Small intestine (tissue), 16 donors: ENCODE measurements at places on chromosomes 3 and 15. TPM values are rescaled to one million over a fixed set of nuclear protein-coding genes. Genes with fewer than 3 reads are reported as not detected.
A peak's percentile ranks its signal among the peaks of the same experiment; 100 is the strongest.

Gene SST
- polyA plus RNA-seq = 87.8 TPM

Gene GOLGA6D
- polyA plus RNA-seq = not detected

Gene NR1I2
- 37.8 TPM for polyA plus RNA-seq

Gene SCN5A
- 0.75 TPM for polyA plus RNA-seq

Gene ATR
- polyA plus RNA-seq = 15.0 TPM

Gene RARRES1
- polyA plus RNA-seq = 32.5 TPM

Gene ACAN
- polyA plus RNA-seq = 0.27 TPM

Gene FBXL22
- polyA plus RNA-seq = 2.1 TPM

Gene EPHB1
- polyA plus RNA-seq = 1.0 TPM

Gene JMJD7
- polyA plus RNA-seq = 10.3 TPM

DNA sequence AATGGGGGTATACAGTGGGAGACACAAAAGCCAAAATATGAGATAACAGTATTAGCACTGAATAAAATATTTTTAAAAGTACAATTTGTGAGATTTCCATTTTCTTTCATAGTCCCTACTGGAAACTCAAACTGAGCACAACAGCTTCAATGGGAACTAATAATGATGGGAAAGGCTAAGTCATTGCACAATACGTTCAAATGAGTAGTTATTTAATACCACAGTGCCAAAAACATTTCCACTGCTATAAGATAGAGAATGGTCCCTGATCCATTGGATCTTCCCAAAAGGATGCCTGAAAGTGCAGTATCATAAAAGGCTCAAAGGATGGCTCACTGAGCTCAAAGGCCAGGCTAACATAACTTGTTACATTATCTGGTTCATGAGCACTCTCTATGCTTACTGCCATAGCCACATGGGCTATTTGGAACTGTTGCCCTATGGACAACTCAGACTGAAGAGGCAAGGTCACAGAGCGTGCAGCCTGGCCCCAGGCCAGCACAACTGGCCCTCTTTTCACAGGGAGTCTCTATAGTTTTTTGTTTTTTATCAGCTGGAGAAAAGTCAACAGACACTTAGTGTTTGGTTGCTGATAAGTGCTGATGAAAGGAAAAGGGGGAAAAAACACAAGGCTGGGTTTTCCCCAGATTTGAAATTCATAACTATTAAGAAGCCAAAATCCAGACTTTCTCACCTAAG lies 54.1 kb upstream of the PPIB start:
- peak; percentile 37 for DNase-seq
- no peak overlapping the region for H3K27ac ChIP-seq
- H3K4me1 ChIP-seq = peaks cover 10% of the 10 kb centered on the region
- H3K4me3 ChIP-seq = no peak overlapping the region
- H3K27me3 ChIP-seq = no peaks in the 10 kb centered on the region
- no peaks in the 10 kb centered on the region for H3K36me3 ChIP-seq

DNA sequence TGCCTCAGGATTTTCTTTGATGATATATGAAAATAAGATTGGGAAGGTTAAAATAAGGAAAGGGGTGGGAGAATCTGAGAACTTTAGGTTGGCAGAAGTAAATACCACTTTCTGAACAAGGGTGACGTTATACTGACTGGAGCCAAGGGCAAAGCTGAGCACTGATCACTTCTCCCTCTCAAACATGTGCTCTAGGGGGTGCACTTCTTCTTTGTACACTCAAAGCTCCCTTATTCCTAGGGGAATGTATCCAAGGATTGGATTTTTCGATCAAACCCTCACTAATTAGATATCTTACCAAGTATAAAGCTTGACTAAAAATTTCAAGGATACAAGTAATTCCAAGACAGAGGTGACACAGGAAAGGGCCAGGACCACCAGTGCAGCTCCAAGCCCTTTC lies 243.9 kb upstream of the UMPS start:
- DNase-seq = no peak
- no peak overlapping the region for H3K4me3 ChIP-seq
- no peaks in the 10 kb centered on the region for H3K27me3 ChIP-seq
- H3K27ac ChIP-seq = no peak overlapping the region
- no peaks in the 10 kb centered on the region for H3K4me1 ChIP-seq

DNA sequence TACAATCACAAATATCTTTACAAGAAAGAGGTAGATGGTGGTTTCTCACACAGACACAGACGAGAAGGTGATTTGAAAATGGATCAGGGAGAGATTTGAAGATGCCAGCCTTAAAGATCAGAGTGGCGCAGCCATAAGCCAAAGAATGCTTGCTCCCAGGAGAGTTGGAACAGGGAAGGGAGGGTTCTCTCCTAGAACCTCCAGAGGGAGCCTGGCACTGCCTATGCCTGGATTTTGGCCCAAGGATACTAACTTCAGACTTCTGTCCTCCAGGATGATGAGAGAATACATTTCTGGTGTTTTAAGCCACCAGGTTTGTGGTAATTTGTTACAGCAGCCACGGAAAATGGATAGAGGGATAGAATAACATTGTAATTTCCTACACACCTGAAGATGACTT lies 279.1 kb downstream of the FAM43A start:
- H3K27me3 ChIP-seq = peaks cover 2% of the 10 kb centered on the region
- H3K4me3 ChIP-seq = no peak overlapping the region
- no peak for DNase-seq
- no peak overlapping the region for H3K27ac ChIP-seq
- H3K36me3 ChIP-seq = no peaks in the 10 kb centered on the region

- no peak for DNase-seq
- no peaks in the 10 kb centered on the region for H3K36me3 ChIP-seq
- H3K4me1 ChIP-seq = no peaks in the 10 kb centered on the region
- H3K27ac ChIP-seq = no peak overlapping the region
- H3K27me3 ChIP-seq = no peaks in the 10 kb centered on the region
Measured at GRCh38 chr3:97647441-97647982, 117.0 kb upstream of the ARL6 start.

GRCh38 chr15:57019496-57020160 lies 101.2 kb downstream of the TCF12 start:
- DNase-seq = no peak
- no peaks in the 10 kb centered on the region for H3K36me3 ChIP-seq
- H3K4me3 ChIP-seq = no peak overlapping the region
- no peak overlapping the region for H3K27ac ChIP-seq
- H3K27me3 ChIP-seq = no peaks in the 10 kb centered on the region
- H3K4me1 ChIP-seq = no peaks in the 10 kb centered on the region

DNA sequence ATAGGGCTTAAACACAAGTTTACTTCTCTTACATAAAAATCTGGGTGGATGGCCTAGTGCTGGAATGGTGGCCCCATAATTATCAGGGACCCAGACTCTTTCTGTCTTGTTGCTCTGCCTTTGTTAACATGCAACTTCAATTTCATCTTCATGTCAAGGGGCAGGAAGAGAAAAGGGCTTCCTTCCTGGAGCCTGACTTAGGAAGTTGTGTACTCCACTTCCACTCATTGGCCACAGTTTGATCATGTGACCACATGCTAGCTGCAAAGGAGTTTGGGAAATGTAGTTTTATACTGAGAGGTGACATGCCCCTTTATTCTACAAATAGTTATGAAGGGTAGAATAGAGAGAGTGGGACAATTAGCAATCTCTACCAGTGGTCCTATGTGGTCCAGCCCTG lies 39.3 kb downstream of the RHCG start:
- peak; percentile 61 for DNase-seq
- no peak overlapping the region for H3K4me3 ChIP-seq
- no peaks in the 10 kb centered on the region for H3K36me3 ChIP-seq
- H3K4me1 ChIP-seq = peaks cover 34% of the 10 kb centered on the region
- H3K27ac ChIP-seq = no peak overlapping the region

GRCh38 chr15:74901612-74902063 lies 5.0 kb downstream of the FAM219B start:
- H3K36me3 ChIP-seq = peaks cover 73% of the 10 kb centered on the region
- H3K4me1 ChIP-seq = no peaks in the 10 kb centered on the region
- no peaks in the 10 kb centered on the region for H3K27me3 ChIP-seq
- H3K4me3 ChIP-seq = no peak overlapping the region

GRCh38 chr3:37229740-37230139 lies 55.4 kb upstream of the LRRFIP2 start:
- no peaks in the 10 kb centered on the region for H3K36me3 ChIP-seq
- no peak overlapping the region for H3K4me3 ChIP-seq
- peaks cover 2% of the 10 kb centered on the region for H3K4me1 ChIP-seq
- H3K27ac ChIP-seq = peak overlapping the region; percentile 78
- H3K27me3 ChIP-seq = no peaks in the 10 kb centered on the region
- DNase-seq = peak; percentile 94

DNA sequence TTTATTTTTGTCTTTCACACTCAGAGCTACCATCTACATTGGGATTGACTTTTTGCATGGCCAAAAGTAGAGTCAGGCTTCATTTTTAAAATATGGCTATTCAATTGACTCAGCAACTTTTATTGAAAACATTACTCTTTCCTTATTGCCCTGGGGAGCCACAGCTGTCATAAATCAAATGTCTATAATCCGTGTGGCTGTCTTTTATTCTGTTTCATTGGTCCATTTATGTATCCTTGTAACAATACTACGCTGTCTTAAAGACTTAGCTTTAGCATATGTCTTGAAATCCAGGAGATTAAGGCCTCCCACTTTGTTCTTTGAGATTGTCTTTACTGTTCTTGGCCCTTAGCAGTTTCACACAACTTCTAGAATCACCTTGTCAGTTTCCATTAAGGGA lies 55.2 kb downstream of the CEMIP start:
- no peak overlapping the region for H3K4me3 ChIP-seq
- no peaks in the 10 kb centered on the region for H3K36me3 ChIP-seq
- no peaks in the 10 kb centered on the region for H3K4me1 ChIP-seq
- H3K27ac ChIP-seq = no peak overlapping the region

- DNase-seq = no peak
- no peaks in the 10 kb centered on the region for H3K4me1 ChIP-seq
Measured at GRCh38 chr3:151890721-151891141, 17.3 kb downstream of the SUCNR1 start.

- no peak overlapping the region for H3K27ac ChIP-seq
- H3K36me3 ChIP-seq = no peaks in the 10 kb centered on the region
- no peak overlapping the region for H3K4me3 ChIP-seq
- H3K4me1 ChIP-seq = no peaks in the 10 kb centered on the region
Measured at GRCh38 chr15:52150043-52150825, 37.7 kb upstream of the BCL2L10 start.

DNA sequence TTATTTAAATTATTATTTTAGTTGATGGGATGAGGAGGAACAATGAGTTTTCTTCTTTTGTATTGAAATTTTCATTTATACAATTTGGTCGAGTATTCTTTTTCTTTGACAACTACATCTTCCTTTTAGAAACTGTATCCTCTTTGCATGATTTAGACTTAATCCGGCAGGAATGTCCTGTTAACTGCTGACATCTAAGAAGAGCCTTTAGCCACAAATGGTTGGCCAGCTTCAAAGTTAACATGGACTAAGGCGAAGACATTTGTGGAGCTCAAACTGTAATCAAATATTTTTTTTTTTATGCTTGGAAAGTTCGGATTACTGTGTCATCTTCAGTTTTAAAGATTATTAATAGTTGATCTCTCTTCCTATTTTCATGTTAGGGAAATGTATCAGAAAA lies 43.2 kb downstream of the RIOX2 start:
- no peak overlapping the region for H3K27ac ChIP-seq
- no peaks in the 10 kb centered on the region for H3K36me3 ChIP-seq
- no peak for DNase-seq
- no peaks in the 10 kb centered on the region for H3K27me3 ChIP-seq
- no peak overlapping the region for H3K4me3 ChIP-seq

- H3K27ac ChIP-seq = no peak overlapping the region
- H3K4me1 ChIP-seq = no peaks in the 10 kb centered on the region
- H3K4me3 ChIP-seq = no peak overlapping the region
- no peak for DNase-seq
- H3K27me3 ChIP-seq = peaks cover 2% of the 10 kb centered on the region
Measured at GRCh38 chr3:13103416-13104058, 30.3 kb upstream of the IQSEC1 start.

- no peaks in the 10 kb centered on the region for H3K27me3 ChIP-seq
- no peak overlapping the region for H3K4me3 ChIP-seq
- peak; percentile 67 for DNase-seq
- no peaks in the 10 kb centered on the region for H3K36me3 ChIP-seq
Measured at GRCh38 chr15:32818758-32819447, 101.1 kb downstream of the GREM1 start.

- no peak for DNase-seq
- H3K4me3 ChIP-seq = no peak overlapping the region
- H3K4me1 ChIP-seq = no peaks in the 10 kb centered on the region
- no peak overlapping the region for H3K27ac ChIP-seq
- H3K36me3 ChIP-seq = no peaks in the 10 kb centered on the region
- H3K27me3 ChIP-seq = no peaks in the 10 kb centered on the region
Measured at GRCh38 chr3:65713016-65713415, 325.7 kb downstream of the MAGI1 start.

- H3K36me3 ChIP-seq = no peaks in the 10 kb centered on the region
- no peaks in the 10 kb centered on the region for H3K27me3 ChIP-seq
- no peak for DNase-seq
- H3K27ac ChIP-seq = no peak overlapping the region
- H3K4me1 ChIP-seq = no peaks in the 10 kb centered on the region
Measured at GRCh38 chr15:83312071-83312470, 27.6 kb upstream of the BNC1 start.

- no peak for DNase-seq
- H3K4me1 ChIP-seq = peaks cover 6% of the 10 kb centered on the region
- no peaks in the 10 kb centered on the region for H3K36me3 ChIP-seq
- no peak overlapping the region for H3K27ac ChIP-seq
- no peak overlapping the region for H3K4me3 ChIP-seq
Measured at GRCh38 chr3:138136201-138136600, 4.0 kb upstream of the A4GNT start.

DNA sequence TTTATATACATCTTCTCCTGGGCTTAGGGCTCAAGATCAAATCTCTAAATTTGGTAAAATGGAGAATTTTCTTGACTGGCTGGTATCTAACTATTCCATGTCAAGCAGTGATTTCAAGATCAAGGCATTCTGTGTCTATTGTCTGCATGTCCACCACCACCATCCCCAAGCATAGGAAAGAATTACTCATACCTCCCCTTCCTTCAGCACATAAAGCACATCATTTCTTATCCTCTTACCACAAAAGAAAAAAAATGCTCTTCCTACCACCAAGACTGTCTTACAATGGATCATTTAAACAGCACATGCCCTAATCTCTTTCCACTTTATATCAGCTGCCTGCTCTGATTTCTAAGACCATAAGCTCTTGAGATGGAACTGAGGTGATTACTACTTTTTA lies 470.5 kb upstream of the THBS1 start:
- no peaks in the 10 kb centered on the region for H3K4me1 ChIP-seq
- H3K36me3 ChIP-seq = no peaks in the 10 kb centered on the region
- DNase-seq = no peak
